GOT3 (cell line): ENCODE measurements at places on chromosomes 13 and 19.

DNA sequence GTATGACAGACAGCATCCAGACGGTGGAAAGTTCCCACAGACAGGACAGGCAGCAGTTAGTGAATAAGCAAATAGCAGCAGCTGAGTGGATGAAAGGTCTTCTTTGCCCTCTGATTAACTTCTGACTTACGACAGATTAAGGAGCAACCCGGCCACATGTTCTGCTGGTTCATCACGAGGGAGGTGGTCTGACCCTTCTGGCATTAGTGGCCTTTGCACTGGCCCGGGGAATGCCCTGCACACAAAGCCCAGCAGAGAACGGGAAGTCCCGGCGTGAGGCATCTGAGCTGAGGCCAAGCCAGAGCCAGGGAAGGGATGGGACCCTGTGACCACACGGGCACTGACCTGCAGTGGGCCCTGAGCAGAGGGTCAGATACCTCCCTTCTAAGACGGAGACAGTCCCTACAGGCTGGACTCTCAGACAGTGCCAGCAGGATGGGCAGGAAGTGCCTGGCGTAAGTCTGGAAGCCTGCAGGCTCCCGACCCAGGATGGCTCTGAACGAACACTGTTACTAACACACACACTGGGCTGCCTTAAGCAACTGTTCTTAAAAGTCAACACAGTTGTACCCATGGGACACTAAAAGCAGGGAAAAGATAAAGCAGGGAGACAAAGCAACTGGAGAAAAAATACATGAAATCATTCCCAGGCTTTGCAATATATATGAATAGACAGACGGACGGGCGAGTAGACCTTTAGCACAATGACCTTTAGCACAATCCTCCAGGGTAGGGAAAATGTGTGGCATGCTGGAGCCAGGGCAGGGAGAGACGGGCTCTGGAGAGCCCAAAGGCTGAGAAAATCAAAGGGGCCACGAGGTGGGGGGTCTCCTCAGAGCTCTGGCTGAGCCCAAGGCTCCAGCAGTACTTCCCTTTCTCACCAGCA, 6.3 kb downstream of the C19orf12 start:
- DNase-seq, result no peak

DNA sequence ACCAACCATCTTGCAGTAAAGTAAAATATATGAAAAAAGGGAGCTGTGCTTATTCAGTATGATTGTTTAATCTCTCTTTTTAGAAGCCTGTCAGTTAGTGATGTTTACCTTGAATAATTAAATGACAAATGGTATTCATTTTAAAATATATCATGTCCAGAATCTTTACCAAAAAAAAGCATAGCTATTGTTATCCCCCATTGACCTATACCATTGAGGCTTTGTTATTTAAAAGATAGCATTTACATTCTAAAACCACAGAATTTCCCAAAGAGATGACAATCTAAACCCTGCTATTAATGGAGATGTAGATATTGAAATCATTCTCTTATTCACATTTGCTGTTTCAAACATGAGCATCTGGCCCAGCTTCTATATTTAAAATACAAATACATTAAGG, 2.2 kb downstream of the CNMD start:
- DNase-seq, result no peak

DNA sequence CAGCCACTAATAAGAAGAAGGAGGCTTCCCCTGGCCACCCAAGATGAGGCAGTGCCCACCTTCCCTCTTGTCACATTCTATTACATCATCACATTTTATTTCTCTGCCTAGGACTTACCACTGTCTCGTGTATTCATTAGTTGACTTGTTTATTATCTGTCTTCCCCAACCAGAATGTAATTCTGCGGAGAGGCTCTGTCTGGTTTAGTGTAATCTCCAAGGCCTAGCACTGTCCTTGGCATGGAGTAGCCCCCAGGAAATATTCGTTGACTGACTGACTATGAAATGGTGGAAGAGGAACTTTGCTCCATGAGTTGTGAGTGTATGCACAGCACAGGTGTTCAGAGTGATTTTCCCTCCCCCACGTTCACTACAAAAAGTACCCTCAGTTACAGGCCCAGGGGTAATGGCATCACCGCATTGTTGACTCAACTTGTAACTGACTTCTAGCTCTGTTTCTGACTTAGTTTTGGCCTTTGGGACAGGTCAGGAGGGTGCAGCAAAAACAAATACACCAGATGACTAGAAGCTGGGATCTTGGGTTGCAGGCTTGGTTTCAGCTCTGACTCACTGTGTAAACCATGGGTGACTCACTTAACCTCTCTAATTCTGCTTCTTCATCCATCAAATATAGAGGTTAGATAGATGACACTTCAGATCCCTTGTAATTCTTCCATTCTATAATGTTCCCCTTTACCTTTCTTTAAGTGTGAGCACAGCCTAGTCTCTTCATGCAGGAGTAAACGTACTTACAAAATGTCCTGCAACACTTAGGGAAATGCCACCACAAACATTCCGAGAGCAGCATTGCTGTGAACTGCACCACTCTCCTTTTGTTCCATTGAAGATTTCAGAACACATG, 229.7 kb downstream of the KCNRG start:
- DNase-seq, result no peak

- DNase-seq, result no peak
Observed at GRCh38 chr13:24180750-24181377, 20.3 kb downstream of the SPATA13 start.

- DNase-seq, result no peak
Observed at GRCh38 chr13:66659701-66660467, 570.3 kb downstream of the PCDH9 start.

- no peak for DNase-seq
Observed at GRCh38 chr13:101454767-101455166, 2.3 kb downstream of the ITGBL1 start.

DNA sequence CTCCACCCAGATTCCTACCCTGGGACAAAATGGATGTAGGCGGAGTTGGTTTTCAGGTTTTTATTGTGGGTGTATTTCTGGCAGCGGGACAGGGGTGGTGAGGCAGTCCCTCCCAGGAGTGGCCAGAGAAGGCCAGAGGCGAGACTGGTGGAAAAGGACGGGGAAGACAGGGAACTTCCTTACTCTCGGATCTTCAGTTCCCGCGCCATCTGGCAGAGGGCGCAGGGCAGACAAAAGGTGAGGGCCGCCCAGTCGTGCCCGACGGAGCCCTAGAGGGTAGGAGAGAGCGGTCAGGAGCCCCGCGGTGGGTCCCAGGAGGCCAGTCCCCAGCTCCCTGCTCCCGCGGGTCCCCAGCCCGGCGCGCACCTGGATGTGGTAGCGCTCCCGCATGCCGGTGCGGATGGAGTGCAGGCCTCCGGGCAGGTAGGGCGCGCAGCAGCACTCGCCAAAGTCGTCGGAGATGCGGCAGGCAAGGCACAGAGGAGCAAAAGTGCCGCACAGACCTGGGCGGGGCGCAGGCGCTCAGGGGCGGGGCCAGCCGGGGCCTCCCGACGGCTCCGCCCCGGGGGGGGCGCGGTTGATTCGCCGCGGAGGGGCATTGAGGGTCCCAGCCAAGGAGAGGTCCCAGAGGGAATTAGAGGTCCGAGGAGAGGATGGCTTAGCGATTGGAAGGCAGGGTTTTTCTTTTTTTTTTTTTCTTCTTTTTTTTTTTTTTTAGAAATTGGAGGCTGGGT, 3.0 kb downstream of the CNFN start:
- peak; percentile 24 for DNase-seq

DNA sequence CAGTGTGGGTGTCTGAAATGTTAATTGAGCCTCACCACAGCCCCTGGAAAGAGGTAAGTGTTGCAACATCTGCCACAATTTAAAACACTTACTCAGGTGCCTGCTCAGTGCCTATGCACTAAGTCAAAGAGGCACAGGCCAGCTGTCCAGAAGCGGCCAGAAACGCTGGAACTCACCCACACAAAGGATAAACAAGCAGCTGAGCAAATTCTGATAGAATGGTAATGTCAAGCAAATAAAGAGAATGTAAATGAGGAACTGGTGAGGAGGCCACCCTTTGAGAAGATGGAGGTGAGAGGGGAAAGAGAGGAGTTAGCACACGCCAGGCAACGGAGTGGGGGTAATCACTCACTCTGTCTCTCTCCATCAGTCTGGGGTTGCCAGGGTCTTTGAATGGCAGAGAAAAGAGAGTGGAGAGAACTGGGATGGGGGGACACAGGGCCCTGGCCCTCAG, 67.7 kb upstream of the SERP2 start:
- no peak for DNase-seq

DNA sequence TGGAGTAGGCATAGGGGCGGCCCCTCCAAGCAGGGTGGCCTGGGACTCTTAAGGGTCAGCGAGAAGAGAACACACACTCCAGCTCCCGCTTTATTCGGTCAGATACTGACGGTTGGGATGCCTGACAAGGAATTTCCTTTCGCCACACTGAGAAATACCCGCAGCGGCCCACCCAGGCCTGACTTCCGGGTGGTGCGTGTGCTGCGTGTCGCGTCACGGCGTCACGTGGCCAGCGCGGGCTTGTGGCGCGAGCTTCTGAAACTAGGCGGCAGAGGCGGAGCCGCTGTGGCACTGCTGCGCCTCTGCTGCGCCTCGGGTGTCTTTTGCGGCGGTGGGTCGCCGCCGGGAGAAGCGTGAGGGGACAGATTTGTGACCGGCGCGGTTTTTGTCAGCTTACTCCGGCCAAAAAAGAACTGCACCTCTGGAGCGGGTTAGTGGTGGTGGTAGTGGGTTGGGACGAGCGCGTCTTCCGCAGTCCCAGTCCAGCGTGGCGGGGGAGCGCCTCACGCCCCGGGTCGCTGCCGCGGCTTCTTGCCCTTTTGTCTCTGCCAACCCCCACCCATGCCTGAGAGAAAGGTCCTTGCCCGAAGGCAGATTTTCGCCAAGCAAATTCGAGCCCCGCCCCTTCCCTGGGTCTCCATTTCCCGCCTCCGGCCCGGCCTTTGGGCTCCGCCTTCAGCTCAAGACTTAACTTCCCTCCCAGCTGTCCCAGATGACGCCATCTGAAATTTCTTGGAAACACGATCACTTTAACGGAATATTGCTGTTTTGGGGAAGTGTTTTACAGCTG, at the start of the genes BRCA2 and ZAR1L:
Gene BRCA2, plus strand, starts transcription at position 271 of the 790 bp plus-strand sequence. CDS start 953 bp downstream, outside the sequence.
Gene ZAR1L, minus strand, starts transcription at position 126 of the 790 bp plus-strand sequence. CDS start 3,438 bp downstream, outside the sequence.
- DNase-seq, result peak; percentile 58

- DNase-seq, result no peak
Observed at GRCh38 chr13:28564030-28564429, 69.1 kb upstream of the FLT1 start.

- no peak for DNase-seq
Observed at GRCh38 chr19:57075801-57076492, 43.8 kb upstream of the USP29 start.

DNA sequence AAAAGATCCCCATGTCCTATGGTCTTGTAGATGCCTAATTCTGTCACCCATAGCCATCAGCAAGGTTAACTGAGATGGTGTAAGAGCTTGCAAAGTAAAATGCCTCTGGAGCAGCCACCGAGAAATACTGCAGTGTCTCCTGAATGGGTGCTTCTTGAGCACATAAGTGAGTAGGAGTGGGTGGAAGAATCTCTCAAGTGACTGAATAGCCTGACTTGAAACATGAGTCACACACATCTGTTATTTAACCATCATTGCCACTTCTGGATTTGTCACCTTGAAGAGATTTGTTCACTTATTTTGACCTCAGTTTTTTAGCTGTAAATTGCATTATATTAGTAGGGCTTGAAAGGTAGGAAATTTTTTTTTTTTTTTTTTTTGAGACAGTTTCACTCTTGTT, 2.3 kb downstream of the ZNF714 start:
- no peak for DNase-seq

DNA sequence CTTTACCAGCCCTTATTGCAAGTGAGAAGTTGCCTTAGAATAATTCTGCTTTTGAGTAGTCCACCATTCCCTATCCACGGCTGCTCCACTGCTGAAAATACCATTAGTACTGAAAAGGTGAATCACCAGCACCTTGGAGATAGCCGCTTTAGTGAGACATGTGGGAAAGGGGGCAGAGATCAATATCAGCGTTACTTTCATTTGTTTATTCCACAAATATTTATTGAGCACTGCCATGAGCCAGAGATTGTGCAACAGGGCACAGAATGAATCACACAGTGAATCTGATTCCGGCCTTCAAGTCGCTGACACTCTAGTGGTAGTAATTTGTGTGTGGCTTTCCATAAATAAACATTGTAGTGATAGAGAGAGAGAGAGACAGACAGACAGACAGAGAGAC, 31.5 kb upstream of the MYO16 start:
- DNase-seq, result no peak

DNA sequence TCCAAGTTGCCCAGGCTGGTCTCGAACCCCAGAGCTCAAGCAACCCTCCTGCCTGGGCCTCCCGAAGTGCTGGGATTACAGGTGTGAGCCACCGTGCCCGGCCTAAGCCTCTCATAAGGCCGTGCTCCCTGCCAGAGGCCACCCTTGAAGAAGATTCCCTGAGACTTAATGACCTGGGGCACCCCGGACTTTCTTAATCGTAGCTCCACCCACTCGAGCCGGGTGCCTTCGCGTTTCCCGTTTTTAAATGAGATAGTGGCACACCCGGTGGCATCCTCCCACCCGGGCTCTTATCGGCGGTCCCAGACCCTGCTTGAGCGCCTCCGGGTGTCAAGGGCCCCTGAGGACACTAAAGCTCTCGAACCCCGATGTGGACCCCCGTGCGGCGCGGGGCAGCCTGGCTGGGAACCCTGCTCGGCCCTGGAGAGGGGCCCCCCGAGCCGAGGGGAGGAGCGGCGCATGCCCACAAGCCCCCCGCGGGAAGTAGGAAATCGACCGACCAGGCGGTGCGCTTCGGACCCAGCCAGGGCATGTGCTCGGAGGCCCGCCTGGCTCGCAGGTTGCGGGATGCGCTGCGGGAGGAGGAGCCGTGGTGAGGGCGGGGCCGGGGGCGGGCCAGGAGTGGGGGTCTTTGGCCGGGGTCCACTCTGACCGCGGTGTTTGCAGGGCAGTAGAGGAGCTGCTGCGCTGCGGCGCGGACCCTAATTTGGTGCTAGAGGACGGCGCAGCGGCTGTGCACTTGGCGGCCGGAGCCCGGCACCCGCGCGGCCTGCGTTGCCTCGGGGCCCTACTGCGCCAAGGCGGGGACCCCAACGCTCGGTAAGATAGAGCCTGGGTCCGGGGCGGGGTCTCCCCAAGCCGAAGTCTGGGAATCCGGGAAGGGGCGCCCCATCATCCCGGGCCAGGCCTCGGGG, at the start of gene ANKLE1:
Gene ANKLE1, plus strand, starts transcription at position 511 of the 914 bp plus-strand sequence. Its CDS starts 20 bp downstream, at position 531.
- no peak for DNase-seq
